ENCODE measurements at places on chromosomes 12 and 14.
A peak's percentile ranks its signal among the peaks of the same experiment; 100 is the strongest.

DNA sequence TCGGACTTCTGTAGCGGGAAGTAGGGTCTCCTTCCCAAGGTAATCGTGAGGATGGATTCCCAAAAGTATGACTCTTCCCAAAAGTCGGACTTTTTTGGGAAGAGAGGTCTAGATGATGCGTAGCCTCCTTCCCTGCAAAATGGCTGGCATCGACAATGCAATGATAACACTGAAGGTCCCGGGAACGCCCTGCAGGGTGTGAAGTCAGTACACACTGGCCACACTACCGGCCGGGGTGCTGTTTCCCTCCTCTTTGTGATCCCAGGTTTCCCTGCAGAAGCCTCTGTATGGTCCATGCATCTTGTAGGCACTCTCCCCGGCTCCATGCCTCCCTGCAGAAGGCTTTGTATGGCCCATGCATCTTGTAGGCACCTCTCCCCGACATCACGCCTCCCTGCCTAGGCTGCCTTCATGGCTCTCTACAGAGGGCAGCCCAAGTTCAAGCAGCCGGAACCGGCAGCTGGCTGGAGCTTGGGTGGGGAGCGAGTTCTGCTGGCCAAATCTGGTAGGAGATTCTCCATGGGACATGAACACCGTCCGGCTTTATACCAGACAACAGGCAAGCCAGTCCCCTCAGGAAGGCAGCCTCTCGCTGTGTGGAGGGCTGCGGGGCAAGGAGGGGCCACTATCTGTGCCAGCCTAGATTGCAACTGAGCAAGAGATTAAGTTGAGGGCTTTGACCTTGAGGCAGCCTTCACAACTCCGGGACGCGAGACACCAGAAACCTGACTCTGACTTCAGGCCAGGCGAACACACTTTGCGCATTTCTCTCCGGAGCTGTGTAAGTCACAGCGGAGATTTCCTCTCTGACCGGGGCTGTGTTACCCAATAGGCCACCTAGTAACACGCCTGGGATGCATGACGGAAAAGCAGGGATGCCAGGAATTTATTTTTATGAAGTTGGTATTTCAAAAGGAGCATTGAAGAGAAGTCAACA is 23.5 kb downstream of the FZD10 start:
- H3K36me3 ChIP-seq, result no peaks in the 10 kb centered on the region
- no peaks in the 10 kb centered on the region for H3K4me1 ChIP-seq
- H3K27ac ChIP-seq, result no peak overlapping the region
- H3K4me3 ChIP-seq, result no peak overlapping the region

GRCh38 chr14:69882116-69882864 is 3.1 kb downstream of the SMOC1 start:
- H3K36me3 ChIP-seq, result no peaks in the 10 kb centered on the region
- peaks cover 43% of the 10 kb centered on the region for H3K27me3 ChIP-seq
- no peak overlapping the region for H3K4me3 ChIP-seq
- no peak overlapping the region for H3K27ac ChIP-seq
- H3K4me1 ChIP-seq, result no peaks in the 10 kb centered on the region

DNA sequence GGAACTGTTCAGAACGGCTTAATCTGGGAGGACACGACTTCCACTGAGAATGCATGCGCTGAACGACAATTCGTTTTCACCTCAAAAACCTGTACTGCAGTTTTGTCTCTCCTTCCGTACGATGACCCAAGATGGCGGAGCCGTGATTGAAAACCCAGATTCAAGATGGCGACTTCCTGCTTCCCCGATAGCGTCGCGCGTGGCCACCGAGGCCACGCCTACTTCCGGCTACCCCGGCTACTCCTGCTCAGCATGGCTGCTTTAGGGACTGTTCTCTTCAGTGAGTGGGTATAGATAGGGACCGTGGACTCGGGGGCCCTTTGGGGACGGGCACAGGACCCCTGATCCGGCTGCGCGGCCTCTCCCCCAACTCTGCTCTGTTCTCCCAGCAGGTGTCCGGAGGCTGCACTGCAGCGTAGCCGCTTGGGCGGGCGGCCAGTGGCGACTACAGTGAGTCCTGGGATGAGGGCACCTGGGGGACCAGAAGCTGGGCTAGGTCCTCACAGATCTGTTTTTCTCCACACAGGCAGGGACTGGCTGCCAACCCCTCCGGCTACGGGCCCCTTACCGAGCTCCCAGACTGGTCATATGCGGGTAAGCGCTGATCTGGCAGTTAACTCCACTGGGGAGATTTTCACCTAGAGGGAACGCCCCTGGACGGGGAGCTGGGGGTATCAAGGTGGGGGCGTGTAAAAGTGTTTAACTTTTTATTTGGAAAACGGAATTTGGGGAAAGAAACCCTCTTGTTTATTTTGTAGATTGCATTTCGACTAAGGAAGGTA is at the start of gene MRPL52:
TSS of gene MRPL52 (plus strand) at position 227 of the 782 bp plus-strand sequence. CDS start at position 253, 26 bp downstream.
- H3K4me3 ChIP-seq, result peak within 1 kb of the TSS; percentile 98
- H3K27me3 ChIP-seq, result no peaks in the 10 kb centered on the region
- peaks cover 20% of the 10 kb centered on the region for H3K36me3 ChIP-seq
- peaks cover 17% of the 10 kb centered on the region for H3K4me1 ChIP-seq
- peak; percentile 94 for DNase-seq

GRCh38 chr12:101783150-101783549 is 43.9 kb upstream of the SYCP3 start:
- no peak overlapping the region for H3K4me3 ChIP-seq
- H3K4me1 ChIP-seq, result no peaks in the 10 kb centered on the region
- H3K27ac ChIP-seq, result no peak overlapping the region
- no peak for DNase-seq

DNA sequence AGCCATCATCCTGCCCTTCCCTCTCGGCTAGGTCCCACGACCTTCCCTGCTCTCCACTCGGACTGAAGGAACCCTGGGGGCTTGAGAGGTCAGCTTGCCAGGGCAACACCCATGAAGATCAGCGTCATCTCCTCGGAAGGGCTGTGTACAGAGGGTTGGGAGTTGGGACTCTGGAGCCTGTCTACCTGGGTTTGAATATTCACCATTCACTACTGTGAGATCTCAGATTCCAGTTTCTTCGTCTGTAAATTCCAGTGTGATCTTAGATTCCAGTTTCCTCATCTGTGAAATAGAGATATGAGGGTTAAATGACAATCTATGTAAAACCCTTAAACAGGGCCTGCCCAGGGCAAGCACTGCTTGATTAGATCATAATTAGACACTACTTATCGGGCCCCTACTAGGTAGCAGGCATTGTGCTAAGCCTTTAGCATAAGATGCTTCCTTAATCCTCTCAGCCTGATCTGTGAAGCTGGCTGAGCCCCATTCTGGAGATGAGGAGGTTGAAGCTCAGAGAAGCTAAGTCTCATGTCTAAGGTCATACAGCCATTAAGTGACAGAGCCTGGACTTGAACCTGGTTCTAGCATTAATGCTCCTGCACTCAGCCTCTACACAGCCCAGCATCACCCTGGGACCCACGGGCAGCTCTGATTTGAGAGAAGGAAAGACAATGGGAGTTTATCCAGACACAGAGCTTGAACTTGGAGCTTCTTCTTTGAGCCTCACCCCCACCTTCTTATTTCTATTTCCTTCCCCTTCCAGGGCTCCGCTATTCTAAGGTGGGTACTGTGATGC is 612 bp upstream of the ZDHHC22 start:
- H3K36me3 ChIP-seq, result no peaks in the 10 kb centered on the region
- H3K4me3 ChIP-seq, result no peak overlapping the region
- DNase-seq, result no peak
- peaks cover 96% of the 10 kb centered on the region for H3K27me3 ChIP-seq

GRCh38 chr14:32770422-32770821 is 168.3 kb upstream of the NPAS3 start:
- no peak overlapping the region for H3K4me3 ChIP-seq
- no peak overlapping the region for H3K27ac ChIP-seq
- no peaks in the 10 kb centered on the region for H3K4me1 ChIP-seq
- no peaks in the 10 kb centered on the region for H3K27me3 ChIP-seq

- H3K36me3 ChIP-seq, result no peaks in the 10 kb centered on the region
- DNase-seq, result peak; percentile 22
- H3K27me3 ChIP-seq, result peaks cover 4% of the 10 kb centered on the region
- H3K27ac ChIP-seq, result no peak overlapping the region
- H3K4me1 ChIP-seq, result no peaks in the 10 kb centered on the region
- H3K4me3 ChIP-seq, result no peak overlapping the region
Measured at GRCh38 chr12:131210506-131211339, 257.0 kb downstream of the ADGRD1 start.
